ENCODE measurements at places on chromosomes 7 and 10.

DNA sequence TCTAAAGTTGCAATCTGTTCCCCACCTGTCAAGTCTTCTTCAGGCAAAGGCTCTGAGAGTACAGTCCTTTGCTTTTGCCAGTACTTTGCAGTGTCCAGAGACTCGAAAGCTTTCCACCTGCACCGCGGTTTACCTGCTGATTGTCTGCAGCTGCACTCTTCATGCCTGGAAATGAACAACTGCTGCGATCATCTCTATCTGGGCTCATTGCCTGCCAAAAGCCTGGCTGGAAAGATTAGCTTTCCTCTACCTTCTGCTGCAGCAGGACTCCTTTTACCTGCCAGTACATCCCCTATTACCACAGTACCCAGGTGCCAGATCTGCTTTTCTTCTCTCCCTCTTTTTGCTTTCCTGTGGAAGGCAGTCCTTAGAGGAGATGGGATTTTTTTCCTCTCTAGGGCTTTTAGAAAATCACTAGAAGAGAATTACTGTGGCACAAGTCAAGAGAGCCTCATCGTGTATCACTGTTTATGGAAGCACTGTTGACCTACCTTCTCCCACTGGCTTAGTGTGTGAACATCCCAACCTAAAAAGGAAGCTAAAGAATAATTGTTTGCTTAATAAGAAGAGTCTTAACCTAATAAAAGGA lies 2.2 kb downstream of the STRIP2 start:
- no peak overlapping the region for H3K4me3 ChIP-seq
- no peak overlapping the region for H3K27ac ChIP-seq
- H3K4me1 ChIP-seq = peaks cover 17% of the 10 kb centered on the region
- no peak for DNase-seq

GRCh38 chr7:26365077-26365900 lies 73.6 kb downstream of the SNX10 start:
- peaks cover 20% of the 10 kb centered on the region for H3K4me1 ChIP-seq
- H3K27ac ChIP-seq = peak overlapping the region; percentile 52
- peak; percentile 56 for DNase-seq
- H3K36me3 ChIP-seq = peaks cover 17% of the 10 kb centered on the region

GRCh38 chr10:69814251-69814650 lies 12.5 kb downstream of the COL13A1 start:
- H3K36me3 ChIP-seq = no peaks in the 10 kb centered on the region
- peaks cover 14% of the 10 kb centered on the region for H3K27me3 ChIP-seq
- DNase-seq = no peak

DNA sequence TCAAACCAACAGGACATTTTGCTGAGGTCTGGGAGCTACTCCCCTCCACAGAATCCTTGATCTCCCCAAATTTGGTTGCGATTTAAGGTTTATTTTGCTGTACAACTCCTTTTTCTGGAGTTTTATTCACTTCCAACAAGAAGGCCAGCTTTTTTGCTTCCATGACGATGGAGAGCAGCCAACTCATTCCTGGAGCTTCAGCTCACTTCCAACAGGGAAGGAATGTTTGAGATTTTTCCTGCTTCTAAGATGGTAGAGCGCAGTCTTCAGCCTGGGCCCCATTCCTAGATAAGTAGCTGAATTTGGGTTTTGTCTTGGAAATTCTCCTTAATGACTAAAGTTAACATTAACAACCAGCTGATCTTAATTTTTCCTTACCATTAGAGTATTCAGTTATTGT lies 30.9 kb upstream of the CREB3L2 start:
- H3K27ac ChIP-seq = no peak overlapping the region
- peaks cover 2% of the 10 kb centered on the region for H3K36me3 ChIP-seq
- peaks cover 2% of the 10 kb centered on the region for H3K27me3 ChIP-seq

DNA sequence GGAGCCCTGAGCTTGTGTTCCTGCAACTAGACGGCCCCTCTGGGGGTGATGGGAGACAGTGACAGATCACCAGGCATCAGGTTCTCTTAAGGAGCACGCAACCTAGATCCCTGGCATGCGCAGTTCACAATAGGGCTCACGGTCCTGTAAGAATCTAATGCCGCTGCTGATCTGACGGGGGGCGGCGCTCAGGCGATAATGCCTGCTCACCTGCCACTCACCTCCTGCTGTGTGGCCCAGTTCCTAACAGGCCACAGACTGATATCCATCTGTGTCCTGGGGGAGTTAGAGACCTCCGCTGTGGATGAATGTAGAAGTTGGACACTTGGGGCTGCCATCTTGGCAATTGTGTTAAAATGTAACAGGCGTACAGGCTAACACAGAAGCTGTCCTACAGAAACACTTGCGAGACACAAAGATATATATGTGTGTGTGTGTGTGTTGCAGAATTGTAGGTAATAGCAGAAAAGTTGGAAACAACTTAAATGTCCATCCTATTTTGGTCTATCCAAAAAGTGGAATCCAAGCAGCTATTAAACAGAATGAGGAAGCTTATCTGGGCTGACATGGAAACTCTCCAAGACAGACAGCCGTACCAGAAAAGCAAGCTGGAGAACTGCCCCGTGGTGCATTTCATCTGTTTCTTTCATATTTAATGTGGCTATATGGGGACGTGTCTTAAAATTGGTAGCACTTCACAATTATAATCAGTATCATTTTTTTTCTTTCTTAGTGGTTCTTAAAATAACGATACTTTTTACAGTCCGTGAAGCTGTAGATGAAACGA lies 82.8 kb downstream of the MKI67 start:
- no peak overlapping the region for H3K4me3 ChIP-seq
- no peak for DNase-seq
- H3K4me1 ChIP-seq = peaks cover 24% of the 10 kb centered on the region
- no peaks in the 10 kb centered on the region for H3K36me3 ChIP-seq

- H3K27ac ChIP-seq = peak overlapping the region; percentile 89
- peaks cover 22% of the 10 kb centered on the region for H3K36me3 ChIP-seq
- no peaks in the 10 kb centered on the region for H3K27me3 ChIP-seq
- H3K4me3 ChIP-seq = peak overlapping the region; percentile 81
- peaks cover 32% of the 10 kb centered on the region for H3K4me1 ChIP-seq
These were observed 181.4 kb downstream of the ARID5B start for GRCh38 chr10:62082729-62083411.

DNA sequence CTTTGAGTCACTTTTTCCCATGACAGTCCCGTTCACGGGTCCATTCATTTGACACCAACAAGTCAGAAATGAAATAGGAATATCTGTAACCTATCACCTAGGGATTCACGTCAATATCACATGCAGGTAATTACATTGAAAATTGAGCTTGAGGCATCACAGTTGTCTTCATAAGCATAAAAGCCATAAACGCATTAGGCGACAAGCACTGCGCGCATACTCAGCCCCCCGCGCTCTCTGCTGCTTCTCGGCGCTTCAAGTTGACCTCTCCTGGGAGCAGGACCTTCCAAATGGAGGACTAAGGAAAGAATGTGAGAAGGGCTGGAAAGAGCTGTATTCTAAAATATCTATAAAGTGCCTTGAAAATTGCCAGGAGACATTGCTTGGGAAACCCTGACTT lies 130.5 kb upstream of the TNS3 start:
- H3K27me3 ChIP-seq = no peaks in the 10 kb centered on the region
- no peak for DNase-seq
- H3K36me3 ChIP-seq = no peaks in the 10 kb centered on the region

- H3K27ac ChIP-seq = no peak overlapping the region
- no peak overlapping the region for H3K4me3 ChIP-seq
- no peak for DNase-seq
- peaks cover 3% of the 10 kb centered on the region for H3K27me3 ChIP-seq
- peaks cover 4% of the 10 kb centered on the region for H3K4me1 ChIP-seq
These were observed 78.1 kb upstream of the ANLN start for GRCh38 chr7:36311539-36311938.

DNA sequence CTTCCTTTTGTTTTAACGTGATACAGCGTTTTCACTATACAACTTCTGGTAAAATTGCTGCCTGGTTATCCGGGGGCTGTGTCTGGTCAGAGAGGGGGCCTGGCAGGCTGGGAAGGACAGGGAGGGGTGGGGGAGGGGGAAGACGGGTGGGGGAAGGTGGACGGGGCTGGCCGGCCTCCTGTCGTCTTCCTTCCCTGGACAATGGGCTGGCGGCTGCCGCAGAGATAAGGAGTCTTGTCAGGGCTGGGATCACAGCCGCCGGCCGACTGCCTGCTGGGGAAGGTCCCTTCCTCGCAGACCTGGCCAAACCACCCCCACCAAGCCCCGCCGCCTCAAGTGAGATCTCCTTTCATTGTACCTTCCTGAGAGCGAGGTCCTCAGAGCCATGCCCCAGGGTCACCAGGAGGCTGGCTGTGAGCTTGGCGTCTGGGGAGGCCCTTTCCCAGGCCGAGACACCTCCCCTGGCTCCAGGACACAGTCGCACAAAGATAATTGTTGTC lies 151.2 kb upstream of the TNRC18 start:
- no peaks in the 10 kb centered on the region for H3K36me3 ChIP-seq
- H3K4me3 ChIP-seq = no peak overlapping the region
- H3K27ac ChIP-seq = no peak overlapping the region
- DNase-seq = no peak
- peaks cover 10% of the 10 kb centered on the region for H3K4me1 ChIP-seq
- H3K27me3 ChIP-seq = peaks cover 10% of the 10 kb centered on the region

GRCh38 chr10:76885816-76886215 lies 751.8 kb downstream of the KCNMA1 start:
- H3K4me3 ChIP-seq = no peak overlapping the region
- H3K27ac ChIP-seq = no peak overlapping the region
- no peaks in the 10 kb centered on the region for H3K36me3 ChIP-seq
- no peaks in the 10 kb centered on the region for H3K27me3 ChIP-seq

DNA sequence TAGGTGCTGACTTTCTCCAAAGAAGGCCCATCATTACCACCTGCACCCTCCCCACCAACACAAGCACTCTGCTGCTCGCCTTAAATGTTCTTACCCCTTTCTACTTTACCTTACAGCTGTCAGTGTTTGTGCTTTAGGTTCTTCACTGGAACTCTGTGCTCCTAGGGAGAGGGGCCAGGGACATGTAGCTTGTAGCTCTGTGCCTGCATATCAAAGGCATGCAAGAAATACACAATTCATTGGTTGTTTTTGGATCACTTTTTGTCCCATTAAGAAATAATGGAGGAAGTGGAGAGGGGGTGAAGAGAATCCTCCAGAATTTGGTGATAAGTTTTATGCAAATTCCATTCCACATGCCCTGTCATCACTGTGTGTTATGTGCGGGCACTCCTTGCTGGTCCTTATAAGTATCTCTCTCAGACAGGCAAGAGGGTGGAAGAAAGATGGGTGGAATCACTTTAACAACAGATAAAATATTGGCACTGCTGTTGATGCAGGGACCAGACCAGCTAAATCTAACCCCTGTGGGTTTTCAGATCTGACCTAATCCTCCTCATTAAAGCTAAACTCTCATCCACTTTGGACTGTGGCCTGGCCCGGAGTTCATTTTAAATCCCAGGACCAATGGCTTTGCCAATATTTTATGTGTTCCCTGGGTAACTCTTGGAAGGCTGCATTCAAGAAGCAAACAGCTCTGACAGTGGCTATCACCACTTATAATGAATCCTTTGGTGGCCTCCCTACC lies 375.8 kb upstream of the NFE2L3 start:
- H3K27ac ChIP-seq = no peak overlapping the region
- H3K4me3 ChIP-seq = no peak overlapping the region
- no peaks in the 10 kb centered on the region for H3K4me1 ChIP-seq
- no peaks in the 10 kb centered on the region for H3K36me3 ChIP-seq

DNA sequence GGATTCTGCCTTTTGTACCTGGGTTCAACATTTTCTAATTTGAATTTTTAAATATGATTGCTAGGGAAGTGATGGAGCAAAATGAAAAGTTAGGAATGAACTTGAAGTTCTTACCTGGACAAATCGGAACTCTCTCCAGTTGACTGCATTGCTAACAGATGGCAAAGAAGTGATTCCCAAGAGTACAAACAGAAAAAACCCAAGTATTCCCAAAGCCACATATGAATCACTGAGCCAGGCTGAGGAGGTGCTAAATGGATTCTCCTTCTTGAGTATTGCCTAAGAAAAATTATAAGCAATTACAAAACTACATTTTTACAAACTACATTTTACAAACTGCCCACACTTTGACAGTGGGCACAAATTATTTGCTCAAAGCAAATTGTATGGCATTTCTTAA lies 25.9 kb downstream of the STEAP4 start:
- DNase-seq = no peak
- H3K36me3 ChIP-seq = no peaks in the 10 kb centered on the region
- no peaks in the 10 kb centered on the region for H3K4me1 ChIP-seq
- no peak overlapping the region for H3K27ac ChIP-seq

GRCh38 chr7:7736671-7737070 lies 18.3 kb upstream of the RPA3 start:
- no peak overlapping the region for H3K27ac ChIP-seq
- H3K27me3 ChIP-seq = no peaks in the 10 kb centered on the region
- no peak for DNase-seq
- peaks cover 2% of the 10 kb centered on the region for H3K4me1 ChIP-seq
- peaks cover 4% of the 10 kb centered on the region for H3K36me3 ChIP-seq

GRCh38 chr10:99779335-99779734 lies 3.1 kb upstream of the ABCC2 start:
- DNase-seq = no peak
- no peaks in the 10 kb centered on the region for H3K27me3 ChIP-seq
- H3K27ac ChIP-seq = no peak overlapping the region
- H3K4me1 ChIP-seq = peaks cover 8% of the 10 kb centered on the region

- H3K4me3 ChIP-seq = no peak overlapping the region
- H3K27me3 ChIP-seq = peaks cover 8% of the 10 kb centered on the region
- no peak overlapping the region for H3K27ac ChIP-seq
- H3K4me1 ChIP-seq = peaks cover 2% of the 10 kb centered on the region
- H3K36me3 ChIP-seq = no peaks in the 10 kb centered on the region
These were observed 45.4 kb downstream of the TMEM168 start for GRCh38 chr7:112744818-112745217.

DNA sequence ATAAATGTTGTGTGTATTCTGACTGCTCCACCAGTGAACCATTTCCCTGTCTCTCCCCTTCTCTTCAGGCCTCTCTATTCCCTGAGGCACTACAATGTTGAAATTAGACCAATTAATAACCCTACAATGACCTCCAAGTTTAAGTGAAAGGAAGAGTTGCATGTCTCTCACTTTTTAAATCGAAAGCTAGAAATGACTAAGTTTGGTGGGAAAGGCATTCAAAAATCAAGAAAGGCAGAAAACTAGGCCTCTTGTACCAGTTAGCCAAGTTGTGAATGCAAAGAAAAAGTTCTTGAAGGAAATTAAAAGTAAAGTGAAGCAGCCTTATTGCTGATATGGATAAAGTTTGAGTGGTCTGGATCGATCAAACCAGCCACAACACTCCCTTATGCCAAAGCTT lies 198.3 kb upstream of the YAE1 start:
- no peak for DNase-seq
- peaks cover 8% of the 10 kb centered on the region for H3K27me3 ChIP-seq
- H3K27ac ChIP-seq = no peak overlapping the region
- H3K4me1 ChIP-seq = no peaks in the 10 kb centered on the region
- no peaks in the 10 kb centered on the region for H3K36me3 ChIP-seq

- no peak overlapping the region for H3K4me3 ChIP-seq
- no peak overlapping the region for H3K27ac ChIP-seq
- H3K36me3 ChIP-seq = no peaks in the 10 kb centered on the region
These were observed 25.3 kb upstream of the FZD8 start for GRCh38 chr10:35667270-35667889.

Measured in memory B cell (primary cell).